Retina (tissue), 1 donor: ENCODE measurements at places on chromosomes 11 and 22.
A peak's percentile ranks its signal among the peaks of the same experiment; 100 is the strongest.

DNA sequence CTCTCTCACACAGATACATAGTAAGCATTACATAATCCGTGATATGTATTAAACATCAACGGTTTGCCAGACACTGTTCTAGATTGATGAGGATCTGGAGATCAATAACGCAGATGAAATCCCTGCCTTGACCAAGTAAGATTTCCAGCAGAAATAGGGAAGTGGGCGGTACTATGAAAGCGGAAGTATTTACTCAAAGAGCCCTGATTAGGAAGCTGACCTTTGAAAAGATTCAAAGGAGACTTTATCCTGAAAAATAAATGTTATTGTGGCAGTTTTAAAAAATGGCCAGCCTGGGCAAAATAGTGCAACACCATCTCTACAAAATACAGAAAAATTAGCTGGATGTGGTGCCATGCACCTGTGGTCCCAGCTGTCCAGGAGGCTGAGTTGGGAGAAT is 26.8 kb downstream of the GAB2 start:
- no peak for DNase-seq

DNA sequence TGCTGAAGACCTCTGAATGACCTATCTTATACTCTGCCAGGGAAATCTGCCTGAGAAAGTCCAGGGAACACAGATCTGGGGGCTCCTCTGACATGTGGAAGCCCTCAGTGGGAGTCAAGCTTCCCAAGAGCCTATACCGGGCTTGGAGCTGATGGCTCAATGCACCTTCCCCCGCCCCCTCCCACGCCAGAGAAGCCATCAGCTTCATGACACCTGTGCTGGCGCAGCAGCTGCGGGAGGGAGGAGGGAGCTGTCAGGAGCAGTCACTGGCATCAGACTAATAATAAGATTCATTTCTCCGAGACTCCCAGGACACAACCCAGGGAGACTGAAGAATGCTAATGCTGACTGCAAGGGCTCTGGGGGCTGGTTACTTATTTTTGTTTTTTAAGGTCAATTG is 47.8 kb downstream of the SPATA19 start:
- DNase-seq = no peak

- DNase-seq = peak; percentile 23
These were observed 38.3 kb upstream of the PTPRJ start for GRCh38 chr11:47941907-47942558.

GRCh38 chr22:25134451-25134850 is 65.2 kb upstream of the CRYBB3 start:
- DNase-seq = no peak

DNA sequence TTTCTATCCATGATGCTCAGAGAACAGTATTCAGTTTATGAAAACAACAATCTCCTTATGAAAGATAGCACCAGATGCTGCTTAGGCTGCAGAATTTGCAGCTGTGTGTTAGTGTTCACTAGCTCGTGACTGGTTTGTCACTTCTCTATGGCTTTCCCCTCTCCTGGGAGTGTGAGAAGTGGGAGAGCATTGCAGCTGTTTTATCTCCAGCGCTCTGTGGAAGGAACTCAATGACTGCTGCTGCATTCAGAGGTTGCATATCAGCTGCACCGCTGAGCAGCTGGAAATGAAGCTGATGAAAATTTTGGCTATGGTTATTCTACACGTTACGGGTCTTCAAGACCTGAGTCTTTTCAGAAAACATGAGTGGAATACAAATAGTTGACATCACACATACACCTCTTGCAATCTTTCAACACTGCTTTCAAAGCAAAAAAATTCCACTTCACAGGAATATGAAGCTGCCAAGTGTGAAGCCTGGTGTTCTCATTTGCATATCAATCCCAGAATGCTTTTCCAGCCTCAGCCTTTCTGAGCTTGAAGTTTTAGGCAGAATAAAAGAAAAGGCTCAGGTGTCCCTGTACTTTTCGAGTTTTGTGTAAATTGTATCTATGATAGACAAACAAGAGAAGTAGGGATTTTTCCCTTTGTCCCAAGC is 149.3 kb upstream of the DDI1 start:
- DNase-seq = peak; percentile 16
